Activated naive CD4-positive, alpha-beta T cell treated with anti-CD3 and anti-CD28 coated beads, Interleukin-2, amount 50 U/mL, for 72 hours (primary cell): ENCODE measurements at places on chromosomes 1 and 21. TPM values are rescaled to one million over a fixed set of nuclear protein-coding genes. Genes with fewer than 3 reads are reported as not detected.

Gene LORICRIN
- not detected for total RNA-seq

Gene ZSCAN20
- 5.3 TPM for total RNA-seq

Gene AMIGO1
- total RNA-seq = 0.97 TPM

Gene OR2M3
- total RNA-seq = not detected

Gene SMIM1
- total RNA-seq = 1.0 TPM

Gene CYP4A11
- not detected for total RNA-seq

Gene VANGL2
- total RNA-seq = 0.18 TPM

Gene HMCN1
- total RNA-seq = 0.14 TPM
